ENCODE measurements at places on chromosomes 5 and 9.
A peak's percentile ranks its signal among the peaks of the same experiment; 100 is the strongest.

- no peak for DNase-seq
Measured at GRCh38 chr5:59749782-59750520, 143.6 kb downstream of the PDE4D start.

- peak; percentile 16 for DNase-seq
Measured at GRCh38 chr5:81748556-81748955, 2.3 kb downstream of the SSBP2 start.

DNA sequence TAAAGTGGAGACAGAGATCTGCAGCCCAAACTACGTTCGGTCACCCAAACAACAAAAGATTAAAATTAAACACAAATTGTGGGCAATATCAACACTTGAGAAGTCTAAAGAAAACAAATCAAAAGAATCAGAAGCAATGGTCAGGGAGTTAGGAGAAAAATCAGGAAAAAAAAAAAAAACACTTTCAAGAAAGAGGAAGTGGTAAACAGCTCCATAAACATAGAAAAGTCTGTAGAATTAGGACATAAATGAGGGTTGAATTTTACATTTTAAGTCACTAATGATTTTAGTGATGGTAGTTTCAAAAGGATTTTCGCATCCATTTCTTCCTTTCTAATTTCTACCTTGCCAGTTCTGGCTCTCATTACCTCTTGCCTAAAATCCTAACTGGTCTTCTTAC, 10.1 kb downstream of the RNF145 start:
- no peak for DNase-seq

- no peak for DNase-seq
Measured at GRCh38 chr5:139733698-139734538, 61.7 kb upstream of the PSD2 start.

- DNase-seq: no peak
Measured at GRCh38 chr5:120108586-120109248, 355.4 kb upstream of the PRR16 start.

DNA sequence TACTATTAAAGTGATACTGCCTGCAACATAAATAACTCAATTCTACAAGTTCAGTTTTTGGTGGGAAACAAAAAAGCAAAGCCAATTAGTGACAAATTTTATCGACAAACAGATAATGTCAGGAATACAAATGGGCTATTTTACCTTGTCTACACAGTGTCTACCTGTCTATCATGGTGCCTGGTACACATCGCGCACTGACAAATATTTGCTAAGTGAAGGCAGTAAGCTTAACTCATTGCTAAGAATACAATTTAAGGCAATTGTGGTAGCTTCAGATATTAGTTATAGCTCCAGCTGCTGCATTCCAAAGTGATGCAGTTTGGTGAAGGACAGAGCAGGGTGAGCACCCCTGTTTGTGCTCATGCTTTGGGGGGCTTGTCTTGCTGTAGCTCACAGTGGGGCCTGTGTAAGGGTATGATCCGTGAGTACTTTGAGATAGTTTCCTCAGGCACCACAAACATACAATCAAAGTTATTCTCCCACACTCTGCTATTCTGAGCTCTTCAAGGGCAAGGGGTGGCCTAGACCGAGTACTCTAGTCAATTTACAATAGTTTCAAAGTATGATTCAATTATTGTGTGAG, 24.7 kb downstream of the ELL2 start:
- DNase-seq: no peak

GRCh38 chr9:72551306-72551705, 29.9 kb downstream of the TMC1 start:
- DNase-seq: no peak

DNA sequence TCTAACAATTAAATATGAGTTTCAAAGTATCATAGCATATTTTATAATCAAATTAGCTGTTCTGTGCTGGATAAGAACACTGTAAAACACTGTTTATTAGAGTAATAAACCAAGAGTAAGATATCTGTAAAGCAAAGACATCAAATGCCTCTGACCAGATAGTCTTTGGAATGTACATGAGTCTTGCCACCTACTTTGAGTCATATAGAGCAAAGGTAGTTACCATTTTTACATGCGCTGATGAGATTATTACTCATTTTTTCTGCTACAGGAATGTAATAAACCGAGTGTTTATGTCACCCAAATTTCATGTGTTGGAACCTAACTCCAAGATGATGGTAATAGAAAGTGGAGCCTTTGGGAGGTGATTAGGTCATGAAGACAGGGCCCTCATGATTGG, 654.5 kb downstream of the CETN3 start:
- no peak for DNase-seq

GRCh38 chr9:85013703-85014102, 344.2 kb downstream of the NTRK2 start:
- no peak for DNase-seq

GRCh38 chr5:172929371-172929838, 29.8 kb upstream of the RPL26L1 start:
- no peak for DNase-seq

- no peak for DNase-seq
Measured at GRCh38 chr9:89382026-89382986, 64.0 kb downstream of the SECISBP2 start.

DNA sequence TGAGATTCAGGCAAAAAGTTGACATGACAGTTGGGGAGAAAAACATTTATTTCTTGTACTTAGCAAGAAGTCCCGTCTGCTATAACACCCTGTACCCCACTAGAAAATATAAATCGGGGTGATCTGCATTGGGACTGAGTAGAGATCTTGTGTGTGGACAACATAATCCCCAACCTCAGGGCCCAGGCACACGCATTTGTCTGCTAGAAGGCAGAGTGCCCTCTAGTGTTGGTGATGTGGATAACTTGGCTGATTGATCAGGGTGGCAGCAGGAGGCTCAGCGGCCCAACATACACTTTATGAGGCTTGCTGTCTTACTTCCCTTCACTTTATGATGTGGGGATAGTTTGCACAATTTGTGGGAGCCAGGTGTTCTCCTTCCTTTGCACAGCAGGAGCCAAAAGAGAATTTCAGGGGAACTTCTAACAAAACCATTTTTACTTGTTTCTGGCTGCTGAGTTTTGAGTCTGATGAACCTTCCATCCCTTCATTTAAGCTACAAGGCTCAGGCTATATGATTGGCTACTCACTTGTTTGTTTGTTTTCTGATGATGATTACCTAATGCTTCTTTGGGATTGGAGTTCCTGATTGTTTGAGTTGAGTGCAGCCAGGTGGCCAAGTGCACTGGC, 263.2 kb downstream of the DMAC1 start:
- peak; percentile 81 for DNase-seq

DNA sequence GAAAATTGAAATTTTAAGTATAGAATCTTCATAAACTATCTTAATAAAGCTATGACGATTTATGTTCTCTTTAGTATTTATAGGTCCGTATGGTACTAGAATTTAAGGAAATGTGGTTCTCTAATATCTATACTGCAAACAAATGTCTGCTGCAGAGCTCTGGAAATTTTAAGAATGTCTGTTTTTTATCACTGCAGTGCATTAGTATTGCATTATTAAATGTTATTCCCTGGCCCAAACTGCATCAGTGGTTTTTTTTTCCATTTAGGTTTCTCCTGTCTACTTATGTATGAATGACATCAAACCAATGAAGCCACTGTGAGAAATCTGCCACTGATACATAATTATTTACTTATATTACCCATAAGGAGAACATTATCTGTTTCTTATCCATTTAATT, 211.4 kb upstream of the CD180 start:
- DNase-seq: no peak

DNA sequence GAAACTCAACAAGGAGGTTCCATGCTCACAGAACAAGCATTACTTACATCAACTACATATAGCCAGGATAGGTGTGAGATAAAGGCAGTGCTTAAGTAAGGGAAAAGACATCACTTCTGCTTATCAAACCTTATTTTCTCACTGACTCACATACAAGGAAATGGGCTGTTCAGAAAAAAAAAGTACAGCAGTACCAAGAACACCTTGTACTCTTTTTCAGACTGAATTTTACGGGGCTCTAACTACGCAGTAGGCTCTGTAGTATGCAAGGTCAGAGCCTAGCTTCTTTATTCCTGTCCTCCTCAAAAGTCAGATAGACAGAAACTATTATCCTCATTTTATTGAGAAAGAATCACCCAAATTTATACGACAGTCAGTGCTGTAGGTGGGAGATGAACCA, 5.8 kb downstream of the PSMB7 start:
- no peak for DNase-seq

DNA sequence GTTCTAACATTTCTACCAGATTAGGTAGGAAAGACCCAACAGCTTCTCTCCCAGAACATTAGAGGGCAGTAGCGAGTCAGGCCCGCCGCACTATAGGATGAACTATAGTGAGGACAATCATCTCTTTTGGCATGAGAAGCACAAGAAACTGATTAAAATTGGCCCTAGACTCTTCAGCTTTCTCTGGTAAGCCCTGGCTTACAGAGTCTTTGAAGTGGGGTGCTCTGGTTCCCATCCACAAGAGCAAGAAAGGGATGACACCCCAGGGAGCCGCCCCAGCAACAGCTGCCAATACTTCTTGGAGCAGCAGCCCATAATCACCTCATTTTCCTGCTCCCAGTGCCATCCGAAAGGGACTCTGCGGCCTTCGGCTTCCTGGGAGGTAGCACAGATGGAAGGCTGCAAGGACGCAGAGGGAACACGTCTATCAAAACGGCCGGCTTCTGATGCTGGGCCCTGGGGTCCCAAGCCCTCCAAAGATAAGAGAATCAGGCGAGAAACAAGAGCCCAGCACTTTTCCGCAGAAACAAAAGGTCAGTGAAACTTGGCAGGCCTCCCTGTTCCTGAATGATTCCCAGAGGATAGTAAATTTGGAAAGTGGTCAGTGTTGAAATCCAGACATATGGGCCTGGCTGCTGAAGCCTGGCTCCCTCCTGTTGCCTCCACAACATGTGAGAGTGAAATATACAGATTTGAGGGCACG, 69.3 kb downstream of the HSD17B3 start:
- DNase-seq: peak; percentile 72

GRCh38 chr9:69058101-69058500, 22.5 kb downstream of the FXN start:
- DNase-seq: no peak

GRCh38 chr5:73434461-73434860, 14.1 kb downstream of the FOXD1 start:
- peak; percentile 34 for DNase-seq

DNA sequence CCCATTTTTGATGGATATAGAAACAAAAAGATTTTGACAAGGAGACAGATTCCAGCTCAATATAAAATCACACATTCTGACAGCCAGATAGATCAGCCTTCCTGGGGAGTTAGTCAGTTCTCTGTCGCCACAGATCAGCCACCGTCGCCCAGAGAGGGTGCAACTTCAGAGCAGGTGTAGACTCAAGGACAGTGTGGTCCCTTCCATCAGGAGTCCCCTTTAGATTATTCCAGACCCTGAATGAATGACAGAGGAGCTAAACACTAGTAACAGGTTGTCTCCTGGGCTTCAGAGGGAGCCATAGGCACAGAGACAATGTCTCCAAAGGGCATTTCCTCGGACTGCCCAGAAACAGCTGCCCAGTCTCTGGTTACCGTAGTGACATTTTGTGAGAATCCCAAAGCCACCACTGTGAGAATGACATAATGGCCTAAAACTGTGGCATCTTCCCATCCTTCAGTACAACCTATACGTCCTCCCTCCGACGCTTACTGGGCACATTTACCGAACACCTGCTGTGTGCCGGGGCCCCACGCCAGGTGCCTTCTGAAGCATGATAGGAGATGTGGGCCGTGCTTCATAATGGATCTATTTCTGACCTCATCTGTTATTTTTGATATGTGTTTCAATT, 47.4 kb upstream of the SLC2A8 start:
- peak; percentile 89 for DNase-seq

DNA sequence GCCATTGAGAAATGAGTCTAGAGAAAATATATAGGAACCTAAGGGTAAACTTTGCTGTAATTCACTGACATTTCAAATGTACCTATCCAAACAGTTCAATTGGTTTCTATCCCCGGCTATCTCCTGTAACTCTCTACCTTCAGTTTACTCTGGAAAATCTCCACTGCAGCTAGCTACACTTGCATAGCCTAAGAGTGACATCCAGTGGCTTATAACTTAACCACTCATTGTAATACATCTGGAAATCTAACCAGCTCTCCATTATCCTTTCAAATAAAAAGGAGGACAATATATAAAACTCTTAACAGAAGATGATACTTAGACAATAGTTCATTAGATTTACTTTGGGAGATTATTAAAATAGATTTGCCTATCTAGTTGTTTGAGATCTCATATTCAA, 35.3 kb upstream of the SPDL1 start:
- peak; percentile 26 for DNase-seq

DNA sequence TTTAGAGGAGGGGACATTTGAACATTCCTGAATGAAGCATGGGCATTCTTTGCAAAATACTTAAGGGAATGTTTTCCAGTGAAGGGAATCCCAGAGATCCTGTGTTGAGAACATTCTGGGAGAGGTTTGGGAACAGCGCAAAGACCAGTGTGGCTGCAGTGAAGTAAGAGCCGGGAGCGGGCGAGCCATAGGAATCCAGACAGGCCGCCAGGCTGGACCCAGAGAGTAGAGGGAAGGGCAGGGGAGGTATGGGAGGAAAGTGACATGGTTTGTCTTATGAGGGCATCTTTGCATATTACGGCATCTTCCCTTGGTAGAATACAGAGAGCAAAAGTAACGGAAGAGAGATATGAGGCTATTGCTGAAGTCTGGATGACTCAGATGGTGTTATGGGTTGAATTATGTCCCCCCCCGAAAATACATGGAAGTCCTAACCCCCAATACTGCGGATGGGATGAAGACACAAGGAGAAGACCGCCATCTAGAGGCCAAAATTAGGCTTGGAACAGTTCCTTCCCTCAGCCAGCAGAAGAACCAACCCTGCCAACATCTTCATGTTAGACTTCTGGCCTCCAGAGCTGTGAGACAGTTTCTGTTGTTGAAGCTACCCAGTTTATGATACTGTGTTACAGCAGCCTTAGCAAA, 268.2 kb downstream of the MAST4 start:
- peak; percentile 66 for DNase-seq

DNA sequence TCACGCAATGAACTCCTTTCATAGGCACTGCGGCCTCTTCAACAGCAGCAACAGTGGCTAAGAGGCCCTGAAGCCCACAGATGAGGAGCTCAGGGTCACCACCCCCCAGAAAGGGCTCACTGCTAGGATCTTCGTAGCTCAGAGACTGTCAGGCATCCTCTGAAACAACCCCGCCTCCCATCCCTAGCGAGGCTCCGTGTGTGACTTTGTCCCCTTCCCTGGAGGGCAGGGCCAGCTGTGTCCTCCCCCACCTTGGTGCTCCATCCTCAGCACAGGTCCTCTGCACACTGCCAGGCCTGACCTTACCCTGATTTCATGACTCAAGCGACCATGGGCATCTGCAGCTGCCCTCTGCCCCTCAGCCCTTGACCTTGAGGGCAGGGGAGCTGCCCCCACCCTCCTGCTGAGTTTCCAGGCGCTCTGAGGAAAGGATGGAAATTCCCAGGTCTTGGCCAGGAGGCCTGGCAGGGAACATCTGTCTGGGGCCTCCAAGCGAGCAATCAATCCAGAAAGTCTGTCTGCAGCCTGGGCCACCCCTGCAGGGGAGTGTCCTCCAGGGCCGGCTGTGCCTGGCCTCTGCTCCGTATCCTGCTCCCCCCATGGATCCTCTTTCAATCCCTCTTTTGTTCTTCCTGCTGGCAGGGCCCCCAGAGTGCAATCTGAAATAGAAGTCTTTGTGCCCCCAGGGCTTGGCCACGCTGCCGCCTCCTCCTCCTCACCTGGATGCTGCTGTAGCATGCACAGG, 6.8 kb upstream of the IRX4 start:
- no peak for DNase-seq

All from DMS53 (cell line).